Activated CD8-positive, alpha-beta memory T cell treated with anti-CD3 and anti-CD28 coated beads for 24 hours (primary cell): ENCODE measurements at places on chromosomes 1 and 21.
A peak's percentile ranks its signal among the peaks of the same experiment; 100 is the strongest.

DNA sequence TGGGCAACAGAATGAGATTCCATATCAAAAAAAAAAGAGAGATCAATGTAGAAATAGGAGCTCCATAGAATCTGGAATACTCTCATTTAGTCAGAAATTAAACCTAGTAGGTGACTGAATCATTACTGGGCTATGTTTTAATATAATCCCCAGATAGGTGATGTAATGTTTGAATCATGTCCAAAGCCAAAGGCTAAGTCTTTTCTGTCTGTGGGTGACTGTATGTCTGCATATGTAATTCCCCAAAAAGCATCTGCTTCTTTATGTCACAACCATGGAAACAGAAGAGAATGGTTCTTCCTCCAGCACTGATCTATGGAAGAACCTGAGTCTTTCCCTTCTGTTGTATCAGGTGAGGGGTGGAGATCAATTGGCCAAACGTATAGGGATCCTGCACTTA, 5.8 kb downstream of the LAMC2 start:
- DNase-seq = no peak

DNA sequence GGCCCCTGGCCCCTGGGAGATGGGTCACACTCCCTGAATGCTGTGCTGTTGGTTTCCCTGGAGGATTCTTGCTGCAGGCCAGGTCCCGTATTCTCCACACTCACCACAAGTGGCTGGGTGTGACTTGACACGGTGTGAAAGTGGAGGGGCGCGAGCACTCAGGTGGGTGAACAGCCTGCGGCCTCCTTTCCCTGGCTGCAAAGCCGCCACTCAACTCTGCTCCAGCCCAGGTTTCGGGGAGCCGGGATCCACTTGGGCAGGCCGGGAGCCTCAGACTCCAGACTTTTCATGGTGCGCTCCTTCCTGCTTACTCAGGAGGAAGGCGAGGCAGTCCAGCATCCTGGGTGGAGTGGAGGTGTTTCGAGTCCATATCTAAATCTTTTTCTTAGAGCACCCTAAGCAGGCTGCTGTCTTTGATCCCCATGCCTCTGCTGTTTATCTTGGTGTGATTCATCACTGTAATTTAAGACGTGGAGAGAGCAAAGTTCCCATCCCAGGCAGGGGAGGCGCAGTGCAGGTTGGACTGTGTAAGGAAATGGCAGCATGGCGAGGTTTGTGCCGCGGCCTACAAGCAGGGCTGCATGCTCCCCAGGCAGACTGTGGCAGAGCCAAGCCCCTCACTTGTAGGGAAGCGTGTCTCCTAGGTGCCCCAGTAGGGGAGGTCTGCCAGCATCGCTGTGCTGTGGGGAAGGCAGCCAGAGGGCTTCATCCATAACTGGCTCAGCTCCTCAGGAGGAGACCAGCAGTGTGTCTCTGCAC, 29.6 kb downstream of the VANGL1 start:
- DNase-seq = no peak

DNA sequence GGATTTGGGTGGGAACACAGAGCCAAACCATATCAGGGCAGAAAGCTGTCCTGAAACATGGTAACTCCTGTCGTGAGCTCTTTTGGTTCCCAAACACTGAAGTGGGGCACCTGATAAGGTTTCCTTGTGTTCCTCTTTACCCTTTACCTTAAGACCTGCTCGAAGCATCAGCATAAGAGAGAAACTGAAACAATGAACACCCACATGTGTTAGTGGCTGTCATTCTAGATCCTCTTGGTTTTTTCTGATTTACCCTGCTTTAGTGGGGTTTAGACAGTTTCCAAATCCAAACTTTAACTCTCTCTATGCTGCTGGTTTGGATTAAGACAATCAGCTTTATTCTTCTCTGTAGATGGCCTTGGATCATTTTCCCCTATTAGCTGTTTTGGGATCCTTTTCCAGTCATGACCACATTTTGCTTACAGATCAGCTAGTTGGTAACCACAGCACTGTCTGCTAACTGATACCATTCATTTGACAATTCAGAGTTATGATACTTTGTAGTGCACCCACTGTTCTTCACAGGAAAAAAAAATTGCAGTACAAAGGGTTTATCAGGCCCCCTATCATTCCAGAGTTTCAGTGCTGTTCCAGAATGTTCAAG, 975 bp upstream of the MNDA start:
- DNase-seq = no peak

DNA sequence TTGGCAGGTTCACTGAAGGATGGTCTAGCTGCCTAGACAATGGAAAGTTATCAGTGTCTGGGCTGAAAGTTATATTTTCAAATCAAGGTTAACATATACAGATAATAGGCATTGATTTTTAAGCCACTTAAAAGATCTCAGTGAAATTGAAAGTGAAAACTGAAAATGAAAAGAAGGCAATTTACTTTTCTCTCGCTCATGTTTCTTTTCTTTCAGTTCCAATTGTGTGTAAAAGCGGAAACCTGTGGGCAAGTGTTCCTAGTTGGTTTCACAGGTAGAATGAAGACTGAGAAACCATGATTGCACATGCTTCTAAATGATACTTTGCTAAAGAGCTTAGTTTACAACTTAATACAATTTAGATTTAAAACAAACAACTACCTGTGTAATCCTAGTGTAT, 383.7 kb downstream of the ZP4 start:
- no peak for DNase-seq

GRCh38 chr1:89041119-89041641, 18.5 kb upstream of the GBP3 start:
- DNase-seq = no peak

- DNase-seq = no peak
These were observed 68.7 kb upstream of the ADGRL2 start for GRCh38 chr1:81731989-81732388.

DNA sequence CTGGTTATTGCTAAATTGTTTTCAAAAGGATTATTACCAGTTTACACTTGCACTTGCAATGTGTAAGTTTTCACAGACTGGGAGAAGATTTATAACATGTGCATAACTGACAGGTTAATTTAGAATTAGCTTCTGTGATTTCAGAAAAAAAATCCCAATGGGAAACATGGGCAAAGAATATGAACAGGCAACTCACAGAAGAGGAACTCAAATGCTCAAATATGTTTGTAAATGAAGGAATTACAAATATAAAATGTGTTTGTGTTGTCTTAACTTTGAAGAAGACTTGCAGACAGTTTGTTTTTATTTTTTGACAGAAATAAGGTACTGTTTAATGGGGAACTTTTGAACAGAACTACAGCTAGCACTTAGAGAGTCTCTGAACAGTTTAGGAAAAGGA, 8.4 kb downstream of the TSEN15 start:
- DNase-seq = no peak

GRCh38 chr1:145716641-145717345, 2.5 kb upstream of the CD160 start:
- no peak for DNase-seq

DNA sequence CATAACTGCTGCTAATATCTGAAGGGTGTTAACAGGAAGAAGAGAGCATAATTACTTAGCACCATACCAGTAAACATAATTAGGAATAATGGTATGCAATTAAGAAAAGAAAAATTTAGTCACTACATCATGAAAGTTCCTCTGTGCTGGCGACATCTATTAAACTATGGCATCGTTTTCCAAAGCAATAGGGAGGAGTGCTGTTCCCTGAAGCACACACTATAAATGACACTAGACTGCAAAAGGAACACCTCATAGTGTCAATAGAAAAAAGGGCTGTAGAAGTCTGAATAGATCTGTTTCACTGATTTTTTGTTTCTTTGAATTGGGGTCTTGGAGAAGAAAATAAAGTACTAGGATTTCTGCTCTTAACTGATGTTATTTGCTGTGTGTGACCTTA, 773.6 kb upstream of the B3GALT2 start:
- no peak for DNase-seq

GRCh38 chr1:22652881-22653316, at the start of gene C1QB:
Gene C1QB, plus strand, starts transcription at chr1:22653236. Its CDS starts 6,227 bp downstream, at chr1:22659463.
- DNase-seq = no peak

GRCh38 chr1:3922201-3922725, 22.2 kb upstream of the C1orf174 start:
- DNase-seq = no peak

- no peak for DNase-seq
These were observed 22.1 kb downstream of the PTPRU start for GRCh38 chr1:29258189-29258975.

- DNase-seq = peak; percentile 89
These were observed 27.2 kb upstream of the EPS8L3 start for GRCh38 chr1:109790735-109791494.

DNA sequence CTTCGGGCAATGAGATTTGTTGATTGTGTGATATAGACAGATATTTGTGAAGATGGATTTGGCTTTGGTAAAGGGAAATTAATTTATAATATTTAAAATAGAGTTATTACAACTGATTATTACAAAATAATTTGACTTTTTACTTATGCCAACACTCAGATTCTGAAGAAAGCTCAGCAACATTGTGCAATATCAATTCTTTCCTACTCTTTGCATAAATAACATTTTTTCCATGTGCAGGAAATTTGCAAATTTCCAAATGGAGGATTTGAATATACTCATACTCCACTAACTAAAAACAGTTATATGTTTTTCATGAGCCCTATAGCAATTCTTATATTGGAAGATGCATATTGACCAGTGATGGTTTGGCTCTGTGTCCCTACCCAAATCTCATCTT, 676.4 kb upstream of the ADAMTS5 start:
- DNase-seq = no peak

GRCh38 chr1:210377731-210378333, 49.1 kb downstream of the HHAT start:
- peak; percentile 13 for DNase-seq

DNA sequence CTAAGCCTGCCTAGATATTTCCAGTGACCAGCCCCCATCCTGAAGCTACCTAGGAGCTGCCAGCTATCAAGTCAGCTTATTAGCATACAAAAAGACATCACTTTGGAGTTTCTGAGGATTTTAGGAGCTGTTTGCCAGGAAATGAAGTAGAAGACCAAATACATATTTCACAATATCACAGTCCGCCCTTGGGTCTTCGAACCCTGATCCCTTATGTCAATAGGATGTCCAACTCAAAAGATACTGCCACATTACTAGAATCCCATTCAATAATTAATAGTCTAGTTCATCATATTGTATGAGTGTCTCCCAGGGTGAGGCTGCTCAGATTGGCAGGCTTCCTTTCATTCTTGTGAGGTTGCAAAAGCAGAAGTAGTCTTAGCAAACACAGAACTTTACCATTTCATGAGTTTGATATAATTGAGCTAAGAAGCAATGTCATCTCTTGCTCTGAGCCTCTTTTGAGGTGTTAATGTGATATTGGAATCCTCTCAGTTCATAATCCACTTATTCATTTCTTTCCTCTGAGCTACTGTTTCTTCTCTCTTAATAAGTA, 13.6 kb downstream of the IPO9 start:
- no peak for DNase-seq

GRCh38 chr21:39523399-39523798, 71.6 kb downstream of the SH3BGR start:
- DNase-seq = no peak

DNA sequence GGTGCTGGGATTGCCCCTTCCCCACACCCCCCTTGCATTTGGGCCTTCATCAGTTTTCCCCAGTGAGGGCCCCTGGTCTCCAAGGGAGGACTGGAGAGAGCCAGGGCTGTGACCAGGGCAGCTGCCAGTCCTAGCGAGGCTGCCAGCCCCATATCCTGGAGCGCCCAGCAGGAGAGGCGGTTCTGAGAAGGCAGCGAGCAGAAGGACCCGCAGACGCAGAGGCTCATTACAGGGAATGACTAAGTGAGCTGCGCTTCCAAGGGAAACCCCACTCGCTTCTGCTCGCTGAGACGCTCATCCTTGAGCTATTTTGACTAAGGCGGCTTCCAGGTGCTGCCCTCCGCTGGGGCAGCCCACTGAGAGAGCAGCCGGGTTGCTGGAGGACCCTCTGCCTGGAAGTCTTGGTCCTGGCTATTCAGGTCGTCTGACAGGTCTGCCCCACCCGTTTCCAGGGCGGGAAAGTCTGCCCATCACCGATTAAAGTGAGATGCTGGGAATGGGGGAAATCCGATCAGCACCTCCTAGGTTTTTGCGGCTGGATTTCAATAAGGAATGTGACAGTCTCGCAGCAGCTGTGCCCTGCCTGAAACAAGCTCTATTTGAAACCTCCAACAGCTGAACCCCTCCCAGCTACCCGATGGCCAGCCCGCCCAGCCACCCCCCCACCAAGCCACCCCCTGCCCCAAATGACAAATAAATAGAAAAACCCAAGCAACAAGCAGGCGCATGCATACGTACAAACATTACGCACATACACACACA, 2.8 kb downstream of the KCNN3 start:
- DNase-seq = no peak

- no peak for DNase-seq
These were observed 95.1 kb upstream of the KRTAP19-8 start for GRCh38 chr21:31133243-31133830.

- no peak for DNase-seq
These were observed 2.4 kb downstream of the CCDC17 start for GRCh38 chr1:45621501-45621836.

- DNase-seq = no peak
These were observed 98.3 kb downstream of the BACH1 start for GRCh38 chr21:29396951-29397455.

DNA sequence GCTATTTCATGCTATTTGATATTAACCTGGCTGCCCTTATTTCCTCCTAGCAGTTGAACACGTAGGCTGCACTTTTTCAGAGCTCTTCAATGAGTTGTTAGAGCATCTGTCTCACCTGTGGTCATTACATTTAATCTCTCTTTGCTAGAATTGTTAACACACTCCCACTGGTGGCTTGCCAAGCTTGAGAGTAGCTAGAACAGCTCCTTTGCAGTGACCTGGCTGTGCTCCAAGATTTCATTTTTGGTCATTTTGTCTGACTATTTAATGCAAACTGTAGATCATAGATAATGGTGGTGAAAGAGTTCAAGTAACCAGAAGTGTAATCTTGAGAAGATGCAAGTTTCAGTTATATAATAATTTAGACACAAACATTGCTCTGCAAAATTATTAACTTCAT, 105.6 kb downstream of the LRRC7 start:
- no peak for DNase-seq

GRCh38 chr1:160874935-160875334, 10.0 kb downstream of the ITLN1 start:
- DNase-seq = no peak

- DNase-seq = no peak
These were observed 84.9 kb downstream of the KIF14 start for GRCh38 chr1:200535605-200536004.

DNA sequence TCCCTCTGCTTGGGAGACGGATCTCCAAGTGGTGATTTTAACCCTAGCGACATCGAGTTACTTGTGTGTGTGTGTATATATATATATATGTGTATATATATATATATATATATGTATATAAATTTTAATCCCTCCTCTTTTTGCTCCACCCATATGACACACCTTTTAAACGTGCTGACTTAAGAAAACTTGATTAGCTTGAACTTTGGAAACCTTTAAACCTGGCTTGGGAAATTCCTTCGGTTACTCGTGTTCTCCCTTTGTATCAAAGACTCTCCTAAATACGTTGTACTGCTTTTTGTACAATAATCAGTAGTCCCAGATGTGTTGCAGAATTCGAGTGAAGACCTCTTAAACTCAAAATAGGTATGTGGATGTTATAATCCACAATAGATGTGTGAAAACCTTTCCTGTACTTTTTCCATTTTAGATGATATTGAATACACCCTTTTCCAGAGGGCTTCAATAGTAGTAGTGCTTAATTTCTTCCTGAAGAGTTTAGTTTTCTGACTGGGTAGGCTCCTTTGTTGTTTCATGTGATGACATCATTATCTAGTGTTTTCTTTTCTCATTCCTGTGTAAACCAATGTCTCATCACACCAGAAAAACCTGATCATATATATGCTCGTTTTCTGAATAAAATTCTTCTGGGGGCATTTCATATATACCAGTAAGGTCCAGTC, 1.4 kb downstream of the RNF11 start:
- no peak for DNase-seq
